ENCODE measurements at places on chromosomes 4 and X.

GRCh38 chrX:49992853-49993252 is 70.5 kb downstream of the CLCN5 start:
- DNase-seq = no peak

DNA sequence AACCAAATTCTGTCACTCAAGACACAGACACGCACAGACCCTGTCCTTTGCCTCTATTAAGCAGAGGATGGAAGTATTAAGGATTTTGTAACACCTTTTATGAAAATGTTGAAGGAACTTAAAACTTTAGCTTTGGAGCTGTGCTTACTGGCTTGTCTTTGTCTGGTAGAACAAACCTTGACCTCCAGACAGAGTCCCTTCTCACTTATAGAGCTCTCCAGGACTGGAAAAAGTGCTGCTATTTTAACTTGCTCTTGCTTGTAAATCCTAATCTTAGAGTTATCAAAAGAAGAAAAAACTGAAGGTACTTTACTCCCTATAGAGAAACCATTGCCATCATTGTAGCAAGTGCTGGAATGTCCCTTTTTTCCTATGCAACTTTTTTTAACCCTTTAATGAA is 215.7 kb downstream of the GC start:
- no peak for DNase-seq

GRCh38 chrX:13752141-13752540 is 17.6 kb downstream of the OFD1 start:
- no peak for DNase-seq

DNA sequence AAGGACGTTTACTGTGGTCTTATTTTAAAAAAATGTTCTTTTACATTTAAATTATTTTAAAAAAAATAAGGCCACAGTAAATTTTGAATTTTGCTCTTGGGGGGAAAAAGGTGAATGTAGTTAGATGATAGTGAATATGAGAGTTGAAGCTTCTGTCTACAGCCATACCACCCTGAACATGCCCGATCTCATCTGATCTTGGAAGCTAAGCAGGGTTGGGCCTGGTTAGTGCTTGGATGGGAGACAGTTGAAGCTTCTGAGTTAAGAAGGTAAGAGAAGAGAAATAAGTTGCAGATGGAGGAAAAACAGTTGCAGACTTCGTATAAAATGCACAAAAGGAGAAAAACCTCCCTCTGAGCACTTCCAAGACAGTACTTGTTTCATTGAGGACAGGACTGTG is 115.6 kb upstream of the NR3C2 start:
- DNase-seq = no peak

GRCh38 chr4:128649575-128650205 is 159.8 kb upstream of the JADE1 start:
- DNase-seq = no peak

DNA sequence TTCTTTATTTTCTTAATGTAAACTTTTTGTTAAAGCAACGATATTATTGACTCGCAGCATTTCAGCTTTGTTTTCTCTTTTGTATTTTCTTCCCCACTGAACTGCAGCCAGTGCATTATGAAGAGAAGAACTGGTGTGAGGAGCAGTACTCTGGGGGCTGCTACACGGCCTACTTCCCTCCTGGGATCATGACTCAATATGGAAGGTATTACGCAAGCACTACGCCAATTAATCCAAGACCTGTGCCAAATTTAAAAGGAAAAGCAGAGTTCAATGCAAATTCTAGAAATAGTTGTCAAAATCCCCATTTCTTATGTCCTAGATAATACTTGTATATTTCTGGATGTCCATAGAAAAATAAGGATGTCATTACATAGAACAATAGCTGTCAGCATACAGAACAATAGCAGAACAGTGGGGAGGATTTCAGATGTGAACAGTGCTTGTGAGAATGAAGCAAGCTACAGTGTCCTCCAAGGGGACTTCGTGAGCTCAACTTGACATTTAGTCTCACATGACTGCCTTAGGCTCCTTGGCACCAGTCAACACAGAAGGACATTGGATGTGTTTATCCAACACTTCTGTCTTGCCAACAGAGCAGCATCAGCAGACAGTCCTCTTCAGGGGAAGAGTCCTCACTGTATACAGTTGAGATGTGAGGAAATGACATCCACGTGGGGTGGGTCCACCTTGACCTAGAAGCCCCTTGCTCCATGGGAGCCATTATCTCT is 85.9 kb downstream of the MAOA start:
- no peak for DNase-seq

DNA sequence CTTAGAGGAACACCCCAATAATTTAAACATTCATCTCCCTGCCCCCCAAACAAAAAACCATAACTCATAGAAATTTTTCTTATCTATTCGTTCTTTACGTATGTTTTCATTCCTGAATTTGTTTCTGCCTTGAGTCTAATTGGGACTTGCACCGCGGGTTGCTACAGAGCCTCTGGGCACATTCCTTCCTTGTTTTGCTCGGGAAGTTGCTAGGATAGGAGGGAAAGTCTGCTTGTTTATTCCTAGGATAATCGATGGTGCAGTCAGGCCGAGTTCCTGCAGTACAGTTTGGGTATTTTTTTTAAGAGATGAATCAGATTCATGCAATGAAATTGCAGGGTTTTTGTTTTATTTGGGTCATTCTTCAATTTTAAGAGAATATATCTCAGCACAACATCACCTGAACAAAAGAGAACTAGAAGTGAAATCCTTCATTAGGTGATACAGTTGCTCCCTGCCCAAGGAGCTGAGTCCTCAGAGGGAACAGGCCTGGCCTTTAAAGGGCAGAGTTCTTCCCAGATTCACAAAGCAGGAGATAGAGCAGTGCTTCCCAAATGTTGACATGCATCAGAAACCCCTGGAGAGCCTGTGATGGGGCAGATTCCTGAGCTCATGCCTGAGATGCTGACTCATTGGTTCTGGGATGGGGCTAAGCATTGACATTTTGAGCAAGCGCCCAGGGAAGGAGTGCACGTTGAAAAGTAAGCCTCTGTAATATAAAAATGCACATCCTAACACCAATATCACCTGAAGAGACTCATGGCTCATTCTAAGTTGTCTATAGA is 114.9 kb upstream of the FAM9B start:
- peak; percentile 77 for DNase-seq

GRCh38 chr4:1512738-1513660 is 106.8 kb upstream of the NKX1-1 start:
- DNase-seq = peak; percentile 84
